ENCODE measurements at places on chromosomes 13 and 19.
A peak's percentile ranks its signal among the peaks of the same experiment; 100 is the strongest.

GRCh38 chr19:40503320-40503695, 36.5 kb downstream of the SPTBN4 start:
- DNase-seq, result no peak

- no peak for DNase-seq
Measured at GRCh38 chr19:31073485-31074198, 275.6 kb downstream of the TSHZ3 start.

GRCh38 chr13:75581874-75582640, 32.5 kb downstream of the UCHL3 start:
- DNase-seq, result no peak

GRCh38 chr13:114064450-114065140, 67.8 kb downstream of the RASA3 start:
- no peak for DNase-seq

GRCh38 chr19:5850189-5850588, 1.1 kb downstream of the FUT3 start:
- no peak for DNase-seq

- DNase-seq, result peak; percentile 35
Measured at GRCh38 chr19:11560404-11561051, 1.5 kb upstream of the ELOF1 start.

DNA sequence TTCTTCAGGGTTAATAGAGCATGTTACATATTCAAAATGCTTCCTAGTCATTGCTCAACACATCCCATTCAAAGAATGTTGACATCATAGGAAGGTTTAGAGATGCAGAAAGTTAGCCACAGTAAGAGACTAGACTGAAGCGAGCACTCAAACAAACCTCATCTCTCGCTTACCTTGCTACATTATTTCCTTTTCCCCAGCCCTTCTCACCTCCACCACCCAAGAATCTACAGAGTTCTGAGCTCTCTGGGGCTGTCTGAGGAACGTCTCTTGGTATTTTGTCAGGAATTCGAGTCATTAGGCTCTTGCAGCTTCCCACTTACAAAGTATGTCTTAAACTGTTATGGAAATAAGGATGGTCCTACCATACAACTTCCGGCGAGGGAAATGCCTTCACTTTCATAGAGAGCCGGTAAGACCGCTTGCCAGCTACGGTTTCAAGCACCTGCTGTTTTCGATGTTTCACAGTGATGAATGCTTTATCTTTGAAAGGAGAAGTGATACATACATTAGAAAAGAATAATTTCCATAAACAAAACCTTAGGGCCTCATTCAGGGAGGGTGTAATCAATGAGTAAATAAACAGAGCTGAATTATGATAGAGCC, 65.1 kb downstream of the FLT1 start:
- DNase-seq, result no peak

- DNase-seq, result no peak
Measured at GRCh38 chr13:34777089-34777913, 164.8 kb upstream of the NBEA start.

- DNase-seq, result no peak
Measured at GRCh38 chr13:109480011-109480955, 306.1 kb downstream of the IRS2 start.

DNA sequence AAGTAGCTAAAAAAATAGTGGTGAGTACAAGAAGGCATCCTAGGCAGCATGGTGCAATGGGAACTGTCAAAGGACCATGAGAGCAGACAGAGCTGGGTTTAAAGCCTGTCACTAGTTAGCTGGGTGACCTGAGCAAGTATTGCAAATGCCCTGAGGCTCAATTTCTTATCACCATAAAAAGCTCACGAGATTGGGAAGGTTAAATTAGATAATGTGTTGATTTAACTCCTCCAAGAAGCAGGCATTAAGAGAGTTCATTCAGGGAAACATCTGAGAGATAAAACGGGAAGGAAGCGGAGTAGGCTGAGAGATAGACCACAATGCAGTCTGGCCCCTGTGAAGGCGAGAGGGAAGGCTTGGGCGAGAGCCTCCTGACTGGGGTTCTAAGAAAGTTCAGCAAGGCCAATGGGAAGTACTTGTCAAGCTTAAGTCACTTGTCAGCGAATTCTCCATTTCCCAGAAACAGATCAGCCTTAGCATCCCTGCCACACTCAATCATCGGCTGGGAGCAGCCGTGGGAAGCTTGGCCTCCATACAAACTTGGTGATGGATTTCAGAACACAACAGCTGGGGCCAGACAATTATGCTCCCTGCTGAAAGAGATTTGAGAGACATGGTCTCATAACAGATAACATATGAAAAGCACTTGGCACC, 105.5 kb downstream of the POU4F1 start:
- DNase-seq, result no peak

- DNase-seq, result no peak
Measured at GRCh38 chr13:46644816-46645215, 91.8 kb downstream of the LRCH1 start.

DNA sequence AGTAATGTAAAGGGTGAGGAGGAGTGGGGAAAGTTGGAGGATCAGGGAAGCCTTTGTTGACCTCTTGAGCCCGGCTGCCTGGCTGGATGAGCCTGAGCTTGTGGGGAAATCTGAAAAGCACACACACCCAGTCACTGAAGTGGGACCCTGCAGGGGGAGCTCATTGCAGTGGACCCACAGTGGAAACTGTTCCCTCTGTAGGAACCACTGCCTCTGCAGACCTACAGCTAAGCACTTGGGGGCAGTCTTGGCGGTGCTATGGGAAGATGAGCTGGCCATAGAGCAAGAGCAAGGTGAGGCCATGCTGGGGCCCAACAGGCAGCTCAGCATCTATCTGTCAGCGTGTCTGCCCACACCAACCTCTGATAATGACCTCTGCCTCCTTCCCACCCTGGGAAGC, 294.8 kb downstream of the TSHZ3 start:
- no peak for DNase-seq

GRCh38 chr13:86397635-86398034, 598.4 kb upstream of the SLITRK6 start:
- no peak for DNase-seq

- no peak for DNase-seq
Measured at GRCh38 chr19:10289167-10289835, 451 bp upstream of the ICAM5 start.

DNA sequence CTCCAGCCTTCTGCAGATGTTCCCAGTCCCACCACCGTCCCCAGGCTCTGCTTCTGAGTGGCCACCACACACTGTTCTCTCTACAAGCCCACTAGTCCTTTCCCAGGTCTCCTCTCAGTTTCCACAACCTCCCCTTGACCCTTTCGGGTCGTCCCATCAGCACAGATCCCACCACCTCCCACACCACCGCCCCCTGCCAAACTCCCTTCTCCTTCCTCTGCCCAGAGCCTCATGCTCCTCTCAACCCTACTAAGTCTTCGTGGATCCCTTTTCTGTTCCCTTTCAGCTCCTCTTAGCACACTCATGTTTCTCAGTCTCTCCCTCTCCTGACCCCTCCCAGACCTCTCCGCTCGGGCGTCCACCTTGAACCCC, 1.9 kb downstream of the NAPA start:
- DNase-seq, result no peak

- DNase-seq, result no peak
Measured at GRCh38 chr13:111947876-111948275, 119.1 kb upstream of the SOX1 start.

GRCh38 chr13:110327051-110327721, 20.1 kb downstream of the COL4A2 start:
- DNase-seq, result no peak

DNA sequence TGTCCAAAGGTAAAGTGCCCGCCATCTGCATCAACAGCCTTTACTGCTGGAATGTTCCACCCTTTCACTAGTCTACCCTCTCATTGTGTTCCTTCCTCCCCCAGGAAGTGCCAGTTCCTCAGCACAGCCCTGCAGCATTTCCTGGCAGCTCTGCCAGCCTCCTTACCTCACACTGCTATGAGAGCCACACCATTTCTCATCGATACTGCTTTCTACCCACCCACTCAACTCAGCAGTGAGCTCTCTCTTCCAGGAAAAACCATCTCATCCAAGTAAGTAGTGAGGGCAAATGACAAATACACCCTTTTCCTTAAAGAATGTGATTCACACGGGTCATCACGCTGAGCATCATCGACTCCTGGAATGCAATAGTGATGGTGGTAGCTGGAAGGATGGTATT, 19.8 kb downstream of the UQCRFS1 start:
- no peak for DNase-seq

GRCh38 chr13:98451676-98452470, 125.0 kb downstream of the STK24 start:
- DNase-seq, result no peak

- DNase-seq, result peak; percentile 37
Measured at GRCh38 chr13:113209336-113209758, at the start of gene CUL4A. Gene CUL4A (plus strand): TSS chr13:113209613. CDS start chr13:113209628, 15 bp downstream.

GRCh38 chr13:46926916-46927590, 30.2 kb upstream of the HTR2A start:
- no peak for DNase-seq

DNA sequence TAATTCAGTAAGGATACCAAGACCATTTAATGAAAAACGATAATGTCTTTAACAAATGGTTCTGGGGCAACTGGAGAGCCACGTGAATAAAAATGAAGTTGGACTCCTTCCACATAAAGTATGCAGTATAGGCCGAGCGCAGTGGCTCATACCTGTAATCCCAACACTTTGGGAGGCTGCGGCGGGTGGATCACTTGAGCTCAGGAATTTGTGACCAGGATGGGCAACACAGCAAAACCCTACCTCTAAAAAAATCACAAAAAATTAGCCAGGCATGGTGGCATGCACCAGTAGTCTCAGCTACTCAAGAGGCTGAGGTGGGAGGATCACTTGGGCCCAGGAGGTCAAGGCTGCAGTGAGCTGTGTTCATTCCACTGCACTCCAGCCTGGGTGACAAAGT, 20.6 kb upstream of the CD33 start:
- no peak for DNase-seq

DNA sequence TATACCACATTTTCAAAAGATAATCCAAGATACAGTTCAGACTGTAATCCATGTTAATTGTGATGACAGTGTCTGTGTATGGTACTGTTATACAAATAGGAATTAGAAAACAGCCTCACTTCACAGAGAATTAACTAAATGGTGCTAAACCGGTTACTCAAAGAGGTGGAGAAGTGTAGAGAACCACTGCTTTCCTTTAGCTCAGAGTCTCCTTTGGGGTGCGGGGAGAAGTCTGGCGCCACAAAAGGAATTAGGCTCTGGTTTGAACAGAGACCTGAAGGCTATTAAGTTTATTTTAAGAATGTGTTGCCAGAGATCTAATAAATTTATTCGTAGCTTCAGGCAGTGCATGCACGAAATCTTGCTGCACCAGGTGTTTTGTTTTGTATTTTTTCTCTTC, 65.8 kb downstream of the FREM2 start:
- no peak for DNase-seq

- no peak for DNase-seq
Measured at GRCh38 chr19:49057636-49058234, at the start of gene CGB7. Gene CGB7 (minus strand): TSS chr19:49057749. CDS start chr19:49055375, 2,374 bp downstream.

DNA sequence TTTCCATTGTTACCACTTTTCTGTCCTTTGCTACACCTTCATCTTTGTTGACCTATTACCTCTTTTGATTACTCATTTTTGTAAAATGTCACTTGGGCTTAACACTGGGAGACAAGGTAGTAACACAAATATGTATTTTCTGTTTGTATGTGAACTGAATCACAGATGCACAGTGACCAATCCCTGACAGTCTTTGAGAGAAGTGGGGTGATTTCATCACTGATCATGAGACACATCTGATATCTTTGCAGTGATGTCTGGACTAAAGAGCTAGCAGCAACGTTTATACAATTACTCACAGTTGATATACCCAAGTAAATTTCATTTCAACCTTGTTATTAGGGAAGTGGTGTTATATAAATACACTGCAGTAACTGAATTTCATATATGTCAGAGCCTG, 1397.4 kb upstream of the SPRY2 start:
- DNase-seq, result no peak

- no peak for DNase-seq
Measured at GRCh38 chr13:68727165-68727564, 1380.5 kb upstream of the ATXN8OS start.

GRCh38 chr19:28482221-28482620, 730.7 kb downstream of the UQCRFS1 start:
- DNase-seq, result no peak

GRCh38 chr19:18119013-18119716, 21.6 kb downstream of the MAST3 start:
- no peak for DNase-seq

DNA sequence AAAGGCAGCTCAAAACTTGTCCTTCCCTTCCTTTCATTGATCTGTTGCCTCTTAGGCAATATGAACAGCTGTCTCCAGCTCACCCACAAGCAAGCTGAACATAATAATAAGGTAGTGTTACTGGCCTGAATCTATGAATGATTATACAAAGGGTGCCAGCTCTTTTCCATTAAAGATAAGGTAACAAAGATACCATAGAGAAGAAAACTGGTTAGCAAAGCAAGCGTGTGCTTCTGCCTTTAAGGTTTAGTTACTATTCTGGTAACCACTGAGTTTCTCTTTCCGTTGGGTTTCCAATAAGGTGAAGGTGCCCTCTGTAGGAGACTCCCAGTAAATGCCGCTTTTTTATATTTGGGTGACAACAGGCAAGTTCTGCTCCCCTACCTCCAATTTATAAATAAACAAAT, 12.1 kb upstream of the DACH1 start:
- DNase-seq, result no peak

- DNase-seq, result no peak
Measured at GRCh38 chr19:347946-348861, 3.6 kb upstream of the MIER2 start.

DNA sequence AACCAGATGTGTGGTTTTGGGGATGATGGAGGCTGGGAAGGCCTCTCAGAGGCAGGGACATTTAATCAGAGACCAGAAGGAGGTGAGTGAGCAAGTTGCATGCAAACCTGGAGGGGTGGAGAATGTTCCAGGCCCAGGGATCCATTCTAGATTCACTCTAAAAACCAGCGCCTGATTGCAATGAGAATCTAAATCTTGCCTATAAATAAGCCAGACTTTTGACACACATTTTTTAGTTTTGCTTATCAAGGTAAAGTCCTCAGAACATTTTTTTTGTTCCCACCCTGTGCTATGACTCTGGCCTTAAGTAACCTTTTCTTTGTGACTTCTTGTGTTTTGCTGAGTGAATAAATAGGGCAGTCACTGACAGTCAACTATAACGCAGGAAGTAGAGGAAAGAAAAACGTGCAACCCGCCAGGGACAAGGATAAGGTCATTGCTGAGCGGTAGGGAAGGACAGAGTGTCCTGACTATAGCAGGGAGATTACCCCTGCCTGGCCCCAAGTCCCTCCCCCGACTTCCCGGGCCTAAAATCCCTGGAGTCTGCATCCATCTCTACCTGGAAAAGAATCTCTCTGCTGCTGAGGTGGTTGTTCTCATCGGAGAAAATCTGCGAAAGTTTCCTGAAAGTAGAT, 14.4 kb downstream of the RGL3 start:
- no peak for DNase-seq

DNA sequence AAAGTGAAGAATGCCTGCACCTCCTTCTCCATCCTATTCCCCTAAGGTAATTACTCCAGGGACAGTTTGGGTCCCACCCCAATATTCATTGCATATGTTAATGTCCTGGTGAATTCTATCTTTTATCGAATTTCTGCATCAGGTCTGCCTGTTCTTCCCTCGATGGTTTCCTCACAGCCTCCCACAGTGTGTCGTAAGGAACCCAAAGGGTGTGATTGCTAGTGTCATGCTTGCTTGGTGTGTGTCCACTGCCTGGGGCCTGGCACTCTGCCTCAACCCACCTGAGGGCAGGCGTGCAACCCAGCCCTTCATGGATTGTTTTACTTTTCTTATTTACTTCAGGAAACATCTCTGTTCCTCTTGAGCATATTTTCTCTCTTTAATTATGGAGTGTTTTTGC, 60.2 kb upstream of the CYSLTR2 start:
- no peak for DNase-seq

- DNase-seq, result no peak
Measured at GRCh38 chr19:32662186-32662585, 12.8 kb downstream of the ANKRD27 start.
